Left hindlimb (tissue), 1 donor: ENCODE measurements at places on chromosomes 6 and 20.

DNA sequence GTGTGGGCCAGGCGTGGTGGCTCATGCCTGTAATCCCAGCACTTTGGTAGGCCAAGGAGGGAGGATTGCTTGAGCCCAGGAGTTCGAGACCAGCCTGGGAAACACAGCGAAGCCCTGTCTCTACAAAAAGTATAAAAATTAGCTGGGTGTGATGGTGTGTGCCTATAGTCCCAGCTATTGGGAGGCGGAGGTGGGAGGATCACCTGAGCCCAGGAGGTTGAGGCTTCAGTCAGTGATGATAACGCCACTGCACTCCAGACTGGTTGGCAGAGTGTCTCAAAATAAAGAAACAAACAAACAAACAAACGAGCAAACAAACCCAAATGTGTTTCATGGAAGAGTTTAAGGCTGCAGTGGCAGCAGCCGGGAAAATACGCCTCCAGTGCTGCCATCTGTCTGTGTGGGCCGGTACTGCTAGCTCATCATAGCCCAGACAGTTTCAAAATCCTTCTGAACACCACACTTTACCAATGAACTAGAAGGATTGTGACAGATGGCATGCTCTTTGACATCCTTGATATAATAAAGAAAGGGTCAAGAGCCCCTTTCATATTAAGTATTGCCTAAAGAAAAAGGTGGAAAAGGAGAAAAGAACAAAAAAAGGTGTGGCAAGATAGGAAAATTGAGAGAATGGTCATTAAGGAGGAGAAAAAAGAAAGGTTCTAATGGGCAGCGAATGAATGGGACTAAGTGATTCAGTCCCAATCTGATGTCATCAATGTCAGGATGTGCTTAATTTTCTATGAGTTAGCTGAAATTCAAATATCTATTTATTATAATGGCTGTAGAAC is 298.6 kb downstream of the SYNE1 start:
- DNase-seq, result no peak

- DNase-seq, result no peak
Measured at GRCh38 chr20:10572853-10573252, 100.9 kb downstream of the JAG1 start.

- DNase-seq, result no peak
Measured at GRCh38 chr6:22247916-22248482, 48.8 kb downstream of the PRL start.

- DNase-seq, result no peak
Measured at GRCh38 chr20:53195876-53196610, 223.9 kb downstream of the TSHZ2 start.

DNA sequence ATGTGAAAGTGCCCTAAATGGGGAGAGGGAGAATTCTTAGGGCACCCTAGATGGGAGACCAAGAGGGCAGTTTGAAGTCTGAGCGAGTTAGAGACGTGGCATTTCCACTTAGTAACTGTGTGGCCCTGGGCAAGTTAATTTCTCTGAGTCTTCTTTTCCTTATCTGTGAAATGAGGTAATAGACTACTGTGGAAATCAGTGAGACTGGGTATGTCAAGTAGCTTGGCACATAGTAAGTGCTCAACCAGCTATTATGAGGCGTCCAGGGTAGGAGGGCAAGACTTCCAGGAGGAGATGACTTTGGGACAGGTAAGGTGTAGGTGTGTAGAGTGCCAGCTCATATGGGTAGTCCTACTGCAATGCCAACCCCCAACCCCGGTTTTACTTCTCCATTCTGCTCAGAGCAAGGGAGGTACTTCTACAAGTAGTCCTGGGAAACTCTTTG is 770 bp downstream of the KIF3B start:
- DNase-seq, result no peak

GRCh38 chr6:166473886-166474571 is 91.3 kb upstream of the MPC1 start:
- no peak for DNase-seq
